ENCODE measurements at places on chromosomes 11 and 22.

- DNase-seq, result no peak
Observed at GRCh38 chr11:131073167-131073566, 156.9 kb upstream of the SNX19 start.

DNA sequence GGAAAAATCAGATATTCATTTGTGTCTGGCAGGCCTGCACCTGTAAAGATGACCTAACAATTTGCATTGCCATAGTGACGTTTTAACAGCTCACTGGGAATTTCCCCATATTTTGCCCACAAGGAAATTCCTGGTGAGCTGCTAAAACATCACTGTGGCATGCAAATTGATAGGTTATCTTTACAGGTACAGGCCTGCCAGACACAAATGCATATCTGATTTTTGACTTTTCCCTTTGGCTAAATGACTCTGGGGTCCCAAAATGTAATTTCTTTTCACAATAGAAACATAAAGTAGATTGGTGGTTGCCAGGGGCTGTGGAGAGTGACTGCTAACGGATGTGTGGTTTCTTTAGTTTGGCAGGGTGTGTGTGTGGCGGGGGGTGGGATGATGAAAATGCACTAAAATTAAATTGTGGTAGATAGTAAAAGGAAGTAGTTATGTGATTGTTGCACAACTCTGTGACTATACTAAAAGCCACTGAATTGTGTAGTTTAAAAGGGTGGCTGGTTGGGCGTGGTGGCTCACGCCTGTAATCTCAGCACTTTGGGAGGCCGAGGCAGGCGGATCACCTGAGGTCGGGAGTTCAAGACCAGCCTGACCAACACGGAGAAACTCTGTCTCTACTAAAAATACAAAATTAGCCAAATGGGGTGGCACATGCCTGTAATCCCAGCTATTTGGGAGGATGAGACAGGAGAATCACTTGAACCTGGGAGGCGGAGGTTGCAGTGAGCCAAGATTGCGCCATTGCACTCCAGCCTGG lies 18.5 kb upstream of the FEZ1 start:
- no peak for DNase-seq

GRCh38 chr22:45552580-45553350 lies 50.1 kb downstream of the FBLN1 start:
- no peak for DNase-seq

GRCh38 chr22:45549762-45550378 lies 47.2 kb downstream of the FBLN1 start:
- no peak for DNase-seq

DNA sequence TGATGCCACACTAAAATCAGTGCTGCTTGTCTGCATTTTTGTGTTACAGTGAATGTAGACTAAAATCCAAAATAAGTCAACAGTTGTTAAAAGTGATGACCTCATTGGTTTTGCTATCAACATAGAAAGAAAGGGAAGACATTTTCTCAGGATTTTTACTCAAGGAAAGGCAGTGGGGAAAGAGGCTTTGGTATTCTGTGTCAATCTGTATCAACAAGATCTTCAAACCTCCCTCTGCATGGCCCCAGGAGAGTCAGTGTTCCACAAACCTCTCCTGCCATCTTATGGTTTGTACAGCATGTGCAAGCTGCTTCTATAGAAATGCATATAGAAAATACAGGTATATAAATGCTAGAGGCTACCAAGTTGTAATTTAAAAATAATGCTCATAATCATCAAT lies 13.8 kb upstream of the OR51M1 start:
- no peak for DNase-seq

DNA sequence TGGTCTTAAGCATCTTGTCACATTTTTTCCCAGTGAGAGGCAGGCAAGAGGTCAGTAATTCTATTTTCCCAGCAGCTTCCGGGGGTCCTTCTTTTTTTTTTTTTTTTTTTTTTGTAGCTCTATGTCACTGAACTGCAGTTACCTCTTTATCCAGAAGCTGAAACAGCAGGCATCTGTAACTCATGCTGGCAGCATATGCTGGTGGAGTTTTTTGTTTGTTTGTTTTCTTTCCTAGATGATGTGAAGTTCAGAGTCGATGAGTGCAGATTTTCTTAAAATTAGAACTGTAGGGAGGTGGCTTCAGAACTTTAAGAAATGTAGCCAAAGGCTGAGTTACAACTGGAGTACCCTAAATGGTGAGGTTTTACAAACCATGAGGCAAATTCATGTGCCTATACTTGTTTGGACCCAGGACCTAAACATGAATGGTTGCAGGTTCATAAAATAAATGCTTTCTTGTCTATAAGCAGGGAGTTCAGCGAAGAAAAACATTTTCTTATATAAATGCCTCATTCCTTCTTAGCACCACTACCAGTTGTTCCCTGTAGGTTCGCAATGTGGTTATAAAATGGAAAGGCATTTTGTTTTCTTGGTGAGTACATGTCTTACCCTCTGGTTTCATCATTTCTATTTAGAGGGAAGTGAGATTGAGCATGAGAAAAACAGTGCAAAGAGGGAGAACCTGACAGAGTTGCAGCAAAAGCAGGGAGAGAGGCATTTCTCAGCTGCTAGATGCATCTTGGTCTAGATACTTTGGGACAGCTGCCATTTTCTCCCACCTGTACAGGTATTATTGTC lies 84.0 kb downstream of the TRIM44 start:
- DNase-seq, result no peak

DNA sequence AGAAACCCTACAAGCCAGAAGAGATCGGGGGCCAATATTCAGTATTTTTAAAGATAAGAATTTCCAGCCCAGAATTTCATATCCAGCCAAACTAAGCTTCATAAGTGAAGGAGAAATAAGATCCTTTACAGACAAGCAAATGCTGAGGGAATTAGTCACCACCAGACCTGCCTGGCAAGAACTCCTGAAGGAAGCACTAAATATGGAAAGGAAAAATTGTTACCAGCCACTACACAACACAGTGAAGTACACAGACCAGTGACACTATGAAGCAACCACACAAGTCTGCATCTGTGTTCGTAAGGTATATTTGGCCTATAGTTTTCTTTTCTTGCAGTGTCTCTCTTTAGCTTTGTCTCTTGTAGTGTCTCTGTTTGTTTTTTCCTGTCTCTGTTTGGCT lies 29.0 kb downstream of the TMEM225 start:
- DNase-seq, result no peak

DNA sequence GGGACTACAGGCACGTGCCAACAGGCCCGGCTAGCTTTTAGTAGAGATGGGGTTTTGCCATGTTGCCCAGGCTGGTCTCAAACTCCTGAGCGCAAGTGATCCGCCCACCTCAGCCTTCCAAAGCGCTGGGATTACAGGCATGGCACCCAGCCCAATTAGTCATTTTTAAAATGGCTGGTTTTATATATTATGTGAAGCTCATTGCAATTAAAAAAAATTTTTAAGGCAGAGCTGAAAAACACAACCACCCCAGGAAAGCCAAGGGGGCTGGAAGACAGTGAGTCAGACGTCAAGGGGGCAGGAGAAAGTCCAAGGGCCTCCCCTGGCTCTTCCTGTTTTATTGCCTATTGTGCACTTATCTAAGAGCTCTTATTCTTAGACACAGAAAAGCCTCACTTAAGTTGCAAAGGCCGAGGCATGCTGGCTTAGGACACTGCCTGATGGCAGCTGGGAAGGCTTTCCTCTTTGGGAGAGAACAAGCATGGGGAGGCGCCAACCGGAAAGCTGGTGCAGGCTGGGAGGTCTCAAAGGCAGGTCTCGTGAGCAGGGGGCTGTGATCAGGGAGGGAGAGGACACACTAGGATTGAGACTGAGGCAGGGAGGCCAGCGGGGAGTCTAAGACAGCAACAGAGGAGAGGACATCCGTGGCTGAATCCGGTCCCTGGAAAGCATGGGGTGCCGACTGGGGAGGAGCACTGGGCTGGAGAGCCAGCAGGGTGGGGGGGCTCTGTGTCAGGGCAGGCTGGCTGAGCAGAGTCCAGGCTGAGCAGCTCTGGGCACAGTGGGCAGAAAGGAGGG lies 11.1 kb upstream of the OSM start:
- DNase-seq, result no peak

- DNase-seq, result no peak
Observed at GRCh38 chr11:65944767-65945166, 513 bp upstream of the TSGA10IP start.

- no peak for DNase-seq
Observed at GRCh38 chr11:71519546-71519945, 7.5 kb upstream of the KRTAP5-7 start.

- DNase-seq, result no peak
Observed at GRCh38 chr22:45304971-45305370, 4.8 kb upstream of the FAM118A start.

GRCh38 chr11:3914805-3915204 lies 59.3 kb downstream of the STIM1 start:
- no peak for DNase-seq

DNA sequence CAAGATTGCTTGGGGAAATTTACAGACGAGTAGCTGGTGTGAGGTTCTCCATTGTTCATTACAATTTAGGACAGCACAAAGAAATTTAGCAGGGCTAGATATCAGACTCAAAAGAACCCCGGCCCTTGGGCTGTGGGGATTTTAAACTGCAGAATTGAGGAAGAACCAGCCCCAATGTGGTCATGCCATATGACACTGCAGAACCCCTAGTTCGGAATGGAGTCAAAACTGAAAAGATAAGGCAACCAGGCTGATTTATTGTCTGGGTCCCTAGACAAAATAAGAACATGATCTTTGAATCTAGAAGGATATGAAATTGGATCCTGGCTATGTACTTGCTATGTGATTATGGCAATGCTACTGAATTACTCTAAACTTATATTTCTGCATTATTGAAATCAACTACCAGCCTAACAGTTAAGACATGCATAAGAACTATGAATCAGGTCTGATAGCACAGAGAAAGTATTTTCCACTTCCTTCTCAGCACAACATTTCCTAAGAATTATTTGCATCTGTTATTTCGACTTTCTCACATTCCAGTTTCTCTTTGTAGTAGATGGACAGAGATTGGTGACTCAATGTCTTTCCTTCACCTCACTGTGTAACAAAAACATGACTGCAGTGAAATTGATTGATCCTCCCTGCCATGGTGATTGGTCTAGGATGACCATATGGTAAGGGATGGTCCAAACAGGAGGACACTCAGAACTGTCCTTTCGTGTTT lies 13.2 kb downstream of the MMP3 start:
- no peak for DNase-seq

GRCh38 chr11:37558619-37559210 lies 960.7 kb upstream of the RAG2 start:
- no peak for DNase-seq

DNA sequence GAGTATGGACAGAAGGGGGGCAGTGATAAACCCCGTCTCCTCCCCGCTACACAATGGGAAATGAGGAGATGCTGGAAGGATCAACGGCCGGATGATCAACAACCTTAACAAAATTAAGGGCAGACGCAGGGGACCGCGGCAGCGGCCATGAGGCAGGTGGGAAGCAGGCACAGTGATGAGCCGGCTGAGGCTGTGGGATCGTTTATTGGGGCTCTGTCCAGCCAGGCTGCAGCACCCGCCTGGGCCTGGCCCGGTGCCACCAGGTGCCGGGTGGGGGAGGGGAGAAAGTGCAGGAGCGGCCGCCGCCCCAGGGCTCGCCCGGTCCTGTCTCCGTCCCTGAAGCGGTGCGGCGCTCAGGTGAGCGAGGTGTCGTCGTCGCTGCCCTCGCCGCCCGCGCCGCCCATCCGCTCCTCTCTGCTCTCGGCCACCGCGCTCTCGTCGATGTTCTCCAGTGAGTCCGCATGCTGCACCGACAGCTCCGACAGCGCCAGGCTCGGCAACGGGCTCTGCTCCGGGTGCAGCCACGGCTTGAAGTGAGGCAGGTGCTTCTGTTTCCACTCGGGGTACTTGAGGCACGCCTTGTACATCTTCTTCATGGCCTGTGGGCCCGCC lies 2.4 kb upstream of the ARAP1 start:
- DNase-seq, result no peak

DNA sequence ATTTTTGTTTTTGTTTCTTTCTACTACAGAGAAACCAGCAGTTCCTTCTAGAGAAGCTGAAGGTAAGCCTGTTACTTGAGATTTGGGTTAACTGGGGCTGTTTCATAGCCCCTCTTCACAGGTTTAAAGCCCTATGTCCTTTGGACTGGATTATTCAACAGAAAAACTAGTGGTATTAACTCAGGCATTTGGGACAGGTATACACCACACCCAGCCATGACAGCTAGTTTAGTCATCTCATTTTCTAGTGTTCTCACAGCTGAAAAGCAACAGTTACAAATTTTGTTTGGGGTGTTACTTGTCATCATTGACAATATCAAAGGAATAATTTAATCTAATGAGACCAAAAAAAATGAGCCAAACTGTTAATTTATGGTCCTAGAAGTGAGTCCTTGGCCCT lies 14.0 kb downstream of the LAYN start:
- no peak for DNase-seq

GRCh38 chr22:24101966-24102365 lies 79.3 kb upstream of the SUSD2 start:
- no peak for DNase-seq

DNA sequence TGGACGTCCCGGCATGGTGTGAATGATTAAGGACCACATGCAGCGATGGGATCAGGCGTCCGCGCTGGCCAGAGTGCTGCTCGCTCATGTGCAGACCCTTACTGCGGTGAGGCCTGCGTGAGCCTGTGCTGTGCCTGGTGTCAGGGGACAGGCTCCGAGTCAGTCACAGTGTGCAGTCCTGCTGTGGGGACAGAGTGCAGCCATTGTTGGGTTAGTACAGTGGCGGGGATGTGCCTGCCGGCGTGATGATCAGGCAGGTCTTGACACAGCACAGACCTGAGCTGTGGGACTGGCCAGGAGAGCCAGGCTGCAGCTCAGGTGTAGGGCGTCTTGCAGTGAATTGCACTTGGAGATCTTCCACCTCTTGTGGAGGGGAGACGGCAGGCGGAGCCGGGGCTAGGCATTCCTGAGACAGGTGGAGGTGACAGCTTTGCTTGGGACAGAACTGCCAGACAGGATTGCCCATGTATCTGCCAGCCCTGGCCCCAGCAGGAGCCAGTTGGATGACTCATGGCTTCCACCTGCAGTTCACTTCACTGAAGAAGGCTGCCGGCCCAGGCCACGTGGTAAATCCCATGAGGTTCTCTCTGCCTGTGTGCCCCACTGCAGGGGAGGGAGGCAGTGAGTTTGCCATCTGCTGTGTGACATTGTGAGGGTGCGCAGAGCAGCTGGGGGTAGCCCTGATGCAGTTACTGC lies 17.3 kb downstream of the TRMU start:
- DNase-seq, result no peak

DNA sequence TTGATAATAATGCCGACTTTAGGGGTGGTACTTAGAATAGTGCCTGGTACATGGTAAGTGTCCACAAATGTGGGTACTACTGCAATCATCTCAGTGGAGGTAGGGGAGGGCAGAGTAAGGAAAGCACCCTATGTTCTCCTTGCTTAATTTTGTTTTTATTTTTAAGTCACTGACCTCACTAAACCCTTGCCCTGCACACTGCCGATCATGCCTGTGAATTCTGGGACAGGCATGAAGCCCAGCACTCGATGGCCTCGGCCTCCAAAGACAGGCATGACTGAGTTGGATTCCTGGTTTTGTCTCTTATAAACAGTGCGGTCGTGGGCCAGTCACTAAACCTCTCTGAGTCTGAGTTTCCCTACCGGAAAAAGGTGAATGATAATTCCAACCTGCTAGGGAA lies 6.9 kb downstream of the LGALS12 start:
- DNase-seq, result no peak
